ENCODE measurements at places on chromosomes 13 and 19.

DNA sequence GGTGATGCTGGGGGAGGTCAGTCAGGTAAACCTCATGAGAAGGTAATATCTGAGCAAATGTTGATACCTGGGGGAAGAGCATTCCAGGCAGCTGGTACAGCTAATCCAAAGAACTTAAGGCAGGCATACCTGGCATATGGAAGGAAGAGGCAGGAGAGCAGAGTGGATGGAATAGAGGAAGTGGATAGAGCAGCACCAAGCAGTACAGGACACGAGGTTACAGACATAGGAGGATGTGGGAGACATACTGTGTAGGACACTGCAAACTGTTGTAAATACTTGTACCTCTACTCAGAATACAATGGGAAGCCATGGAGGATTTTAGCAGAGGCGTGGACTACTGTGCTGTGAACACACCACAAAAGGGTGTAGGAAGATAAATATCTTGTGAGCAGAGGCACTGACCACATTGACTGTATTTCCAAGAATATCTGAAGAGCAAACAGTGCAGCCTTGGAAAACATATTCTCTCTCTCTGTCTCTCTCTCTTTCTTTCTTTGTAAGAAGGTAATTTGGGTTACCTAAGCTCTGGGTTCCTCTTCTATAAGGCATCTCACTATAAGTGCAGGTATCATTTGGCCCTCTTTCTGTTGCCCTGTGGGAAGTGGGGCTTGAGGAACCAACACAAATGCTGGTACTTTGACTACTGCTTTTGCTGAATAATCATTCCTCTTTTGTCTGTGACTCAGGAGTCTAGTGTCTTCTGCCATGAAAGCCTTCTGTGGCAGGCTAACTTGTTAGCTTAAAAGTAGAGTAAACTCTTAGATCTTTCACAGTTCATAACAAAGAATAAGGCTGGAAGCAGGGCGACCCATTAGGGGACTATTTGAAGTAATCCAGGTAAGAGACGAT is 238.0 kb downstream of the VWA8 start:
- no peak for DNase-seq

DNA sequence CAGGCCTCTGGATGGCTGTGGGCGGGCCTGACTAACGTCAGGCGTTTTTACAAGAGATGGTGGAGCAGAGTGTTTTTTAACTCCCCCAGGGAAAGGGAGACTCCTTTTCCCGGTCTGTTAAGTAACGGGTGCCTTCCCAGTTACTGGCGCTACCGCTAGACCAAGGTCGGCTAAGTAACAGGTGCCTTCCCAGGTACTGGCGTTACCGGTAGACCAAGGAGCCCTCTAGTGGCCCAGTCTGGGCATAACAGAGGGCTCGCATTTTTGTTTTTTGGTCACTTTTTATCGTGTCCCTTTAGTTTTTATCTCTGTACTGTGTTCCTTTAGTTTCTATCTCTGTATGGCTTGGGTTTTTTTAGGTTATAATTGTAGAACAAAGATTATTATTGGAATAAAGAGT is 10.0 kb downstream of the ZNF383 start:
- peak; percentile 12 for DNase-seq

DNA sequence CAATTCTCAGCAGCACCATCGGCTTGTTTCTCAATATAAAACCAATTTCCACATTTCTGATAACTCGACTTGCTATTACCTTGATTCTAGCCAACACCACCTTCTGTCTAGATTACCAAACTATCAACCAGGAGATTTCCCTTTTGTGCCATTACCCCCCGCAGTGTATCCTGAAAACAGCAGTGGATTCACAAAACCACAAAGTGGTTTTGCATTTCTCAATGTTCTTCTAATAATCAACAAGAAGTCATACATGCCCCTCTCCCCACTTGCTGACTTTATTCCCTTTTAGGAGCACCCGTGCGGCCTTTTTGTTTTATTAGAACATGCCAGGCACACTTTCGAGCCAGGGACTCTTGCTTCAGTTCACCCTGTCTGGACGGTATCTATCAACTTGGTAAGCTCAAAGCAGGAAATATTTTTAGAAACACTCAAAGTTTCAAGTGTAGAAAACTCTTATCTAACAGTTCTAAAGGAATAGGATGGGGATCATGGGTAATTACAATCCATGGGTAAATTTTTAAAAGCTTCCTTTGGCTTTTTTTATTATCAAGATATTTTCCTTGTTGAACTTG is 967.4 kb downstream of the EFNB2 start:
- DNase-seq, result no peak

GRCh38 chr19:29495091-29495490 is 30.7 kb upstream of the VSTM2B start:
- DNase-seq, result no peak

DNA sequence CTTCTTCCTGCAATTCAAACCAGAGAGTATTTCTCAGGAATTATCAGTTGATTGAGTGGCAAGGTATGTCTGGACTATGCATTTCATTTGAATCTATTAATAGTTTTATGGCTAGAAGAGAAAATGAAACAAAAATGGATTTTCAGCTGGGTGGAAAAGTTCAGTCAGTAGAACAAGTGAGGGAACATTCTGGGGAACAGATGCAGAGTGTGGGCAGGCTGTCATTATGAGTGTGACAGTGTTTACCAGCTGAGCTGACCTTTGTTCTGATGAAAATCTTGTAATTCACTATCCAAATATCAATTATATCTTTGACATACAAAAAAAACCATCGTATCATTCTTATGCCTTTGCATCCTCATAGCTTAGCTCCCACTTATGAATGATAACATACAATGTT is 2.6 kb upstream of the CLC start:
- DNase-seq, result no peak

DNA sequence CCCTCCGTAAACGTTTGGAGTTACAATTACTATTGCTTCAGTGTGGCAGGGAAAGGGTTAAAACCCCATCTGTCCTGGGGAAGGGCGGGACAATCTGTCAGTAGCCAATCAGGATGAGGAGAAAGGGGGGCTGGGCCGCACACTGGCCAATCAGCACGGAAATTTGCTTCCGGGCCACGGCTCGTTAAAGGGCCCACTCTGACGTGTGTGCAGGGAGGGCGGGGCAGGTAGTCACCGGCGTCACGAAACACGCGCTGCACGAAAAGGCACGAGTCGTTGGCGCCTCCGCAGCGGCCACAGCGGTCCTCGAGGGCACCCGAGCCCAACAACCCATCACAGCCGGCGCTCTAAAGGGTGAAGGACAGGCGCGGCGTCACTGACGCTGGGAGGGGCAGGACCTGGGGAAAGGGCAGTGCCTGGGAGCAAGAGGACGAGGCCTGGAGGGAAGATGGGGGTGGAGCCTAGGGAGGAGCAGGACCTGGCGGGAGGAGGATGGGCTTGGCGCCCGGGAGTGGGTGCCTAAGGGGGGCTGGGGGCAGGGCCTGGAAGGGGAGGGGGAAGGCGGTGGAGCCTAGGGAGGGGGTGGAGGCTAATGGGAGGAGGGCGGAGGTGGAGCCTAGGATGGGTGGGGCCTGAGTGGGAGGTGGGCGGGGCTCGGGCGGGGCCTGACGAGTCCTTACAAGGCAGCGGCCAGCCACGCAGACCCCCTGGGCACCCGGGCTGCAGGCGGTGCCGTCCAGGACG is 4.9 kb downstream of the ADAMTSL5 start:
- DNase-seq, result peak; percentile 86

DNA sequence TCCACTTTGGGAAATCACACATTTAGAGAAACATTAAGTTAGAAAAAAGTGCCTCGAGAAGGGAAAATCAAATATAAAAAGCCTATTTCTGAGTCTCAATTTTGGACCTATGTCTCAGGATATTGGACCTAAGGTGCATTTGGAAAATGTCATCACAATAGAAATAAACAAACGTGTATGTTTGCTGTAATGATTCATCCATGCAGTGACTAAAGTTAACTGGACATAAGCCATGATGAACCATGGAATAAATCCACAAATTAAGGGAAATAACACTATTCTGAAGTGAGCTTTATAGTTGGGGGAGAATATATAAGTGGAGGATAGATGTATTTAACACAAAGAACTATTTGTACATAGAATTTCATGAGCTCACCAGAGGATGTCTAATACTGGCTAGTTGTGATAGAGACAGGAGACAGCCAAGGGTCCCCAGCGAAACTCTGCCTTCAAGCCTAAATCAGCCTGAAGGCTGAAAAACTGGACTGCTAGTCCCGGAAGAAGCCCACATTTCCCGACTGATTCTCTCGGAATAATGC is 963.3 kb upstream of the SPRY2 start:
- no peak for DNase-seq

DNA sequence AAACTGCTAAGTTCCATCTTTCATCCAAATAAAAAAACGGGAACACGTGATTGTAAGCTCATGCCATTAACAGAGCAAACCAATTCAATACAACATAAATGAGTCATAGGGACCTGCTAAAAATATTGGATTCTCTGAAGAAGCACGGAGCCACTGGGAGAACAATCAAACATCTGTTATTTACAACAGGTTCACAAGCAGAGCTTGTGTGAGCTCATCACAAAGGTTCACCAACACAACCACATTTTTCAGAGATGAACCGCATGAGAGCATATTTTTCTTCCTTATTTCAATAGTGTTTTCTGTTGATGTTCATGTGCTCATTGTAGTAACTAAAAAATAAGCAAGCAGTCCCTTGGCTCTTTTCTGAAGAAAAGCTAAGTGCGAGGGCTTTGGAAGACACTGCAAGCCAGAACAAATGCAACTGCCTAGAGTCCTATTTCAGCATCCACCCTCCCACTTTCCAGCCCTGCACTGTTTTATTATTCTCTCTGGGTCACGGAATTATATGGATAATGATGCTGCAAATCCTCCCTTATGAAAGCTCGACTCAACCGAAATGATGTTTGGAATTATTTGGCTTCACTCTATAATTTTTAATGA is 545.8 kb downstream of the LIG4 start:
- no peak for DNase-seq

DNA sequence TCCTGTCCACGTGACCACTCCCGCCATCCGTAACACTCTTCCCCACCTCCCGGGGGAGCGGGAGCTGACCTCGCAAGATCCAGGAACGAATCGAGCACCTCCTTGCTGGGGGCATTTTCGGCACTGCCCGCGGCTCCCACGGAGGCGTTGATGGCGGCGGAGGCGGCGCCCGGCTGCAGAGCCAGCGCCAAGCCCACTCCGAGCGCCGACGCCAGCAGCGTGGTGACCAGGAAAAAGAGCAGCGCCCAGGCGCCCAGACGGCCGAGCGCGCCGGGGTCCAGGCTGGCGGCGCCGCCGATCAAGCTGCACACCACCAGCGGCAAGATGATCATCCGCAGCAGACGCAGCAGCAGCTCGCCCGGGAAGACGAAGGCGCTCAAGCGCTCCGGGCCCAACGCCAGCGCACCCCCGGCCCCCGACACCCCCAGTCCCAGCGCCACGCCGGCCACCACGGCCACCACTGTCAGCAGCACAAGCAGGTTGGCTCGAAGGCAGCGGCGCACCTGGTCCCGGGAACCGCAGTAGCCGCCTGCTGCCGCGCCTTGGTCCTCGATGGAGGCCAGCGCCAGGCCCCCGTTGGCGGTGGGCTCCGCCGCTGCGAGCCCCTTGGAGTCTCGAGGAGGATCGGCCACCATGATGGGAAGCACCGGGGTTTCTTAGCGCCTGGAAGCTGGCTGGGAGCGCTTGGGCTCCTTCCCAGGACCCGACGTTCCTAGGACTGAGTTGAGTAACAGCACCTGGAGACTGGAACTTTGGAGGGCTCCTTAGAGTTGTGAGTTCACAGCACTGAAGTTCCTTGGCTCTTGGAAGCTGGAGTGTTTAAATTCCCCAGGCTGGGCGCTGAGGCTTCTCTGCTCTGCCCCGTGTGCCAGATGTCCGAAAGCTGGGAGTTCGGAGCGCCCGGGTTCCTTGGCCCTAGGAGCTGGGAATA is 798 bp downstream of the SLC1A5 start:
- DNase-seq, result peak; percentile 40

- DNase-seq, result no peak
Measured at GRCh38 chr13:47796816-47797215, 204.3 kb downstream of the SUCLA2 start.

DNA sequence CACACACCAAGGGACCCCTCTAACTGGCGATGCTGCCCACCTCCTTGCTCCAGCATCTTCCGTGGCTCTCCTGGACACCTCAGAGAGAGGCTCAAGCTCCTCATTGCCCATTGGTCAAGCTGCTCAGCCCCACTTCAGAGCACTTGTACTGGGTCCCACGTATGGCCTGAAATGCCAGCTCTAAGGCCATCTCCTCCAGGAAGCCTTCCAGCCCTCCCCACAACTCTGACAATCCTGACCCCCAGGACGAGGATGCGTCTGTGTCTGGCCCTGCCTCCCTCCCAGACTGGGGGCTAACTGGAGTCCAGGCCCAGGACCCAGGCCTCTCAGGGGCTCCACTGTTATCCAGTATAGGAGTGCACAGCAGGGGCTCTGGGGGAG is 7.9 kb upstream of the HOMER3 start:
- no peak for DNase-seq

DNA sequence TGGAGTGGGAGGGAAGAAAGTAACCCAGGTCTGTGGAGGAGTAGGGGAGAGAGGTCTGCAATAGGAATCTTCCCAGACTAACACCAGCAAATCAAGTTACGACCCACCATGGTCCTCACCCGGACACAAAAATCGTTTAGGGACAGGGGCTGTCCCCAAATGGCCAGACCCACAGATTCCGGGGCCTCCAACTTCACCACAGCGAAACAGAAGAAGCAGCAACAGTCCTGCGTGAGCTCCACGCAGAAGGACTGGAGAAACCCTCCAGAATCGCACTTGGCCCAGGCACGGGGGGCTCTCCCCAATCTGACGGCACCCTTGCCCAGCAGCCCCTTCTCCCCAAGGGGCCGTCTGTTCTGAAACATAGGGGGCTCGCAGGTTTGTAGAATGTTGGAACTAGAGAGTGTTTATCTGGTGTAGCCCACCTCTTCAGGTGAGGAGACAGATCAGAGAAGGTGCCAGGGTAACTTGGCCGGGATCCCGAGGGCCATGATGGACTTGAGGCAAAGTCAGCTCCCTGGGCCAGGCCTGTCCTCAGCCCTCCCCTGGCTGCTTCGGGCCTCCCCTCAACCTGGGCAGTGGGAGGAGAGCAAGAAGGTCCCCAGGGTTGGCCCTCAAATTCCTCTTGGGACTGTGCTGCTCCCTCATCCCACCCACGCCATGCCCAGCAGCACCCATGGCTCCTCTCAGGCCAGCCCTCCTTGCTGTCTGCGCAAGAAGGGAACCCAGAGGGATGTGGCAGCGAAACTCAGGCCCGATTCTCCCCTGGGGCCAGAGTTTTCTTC is 82.5 kb upstream of the GPR183 start:
- DNase-seq, result no peak

DNA sequence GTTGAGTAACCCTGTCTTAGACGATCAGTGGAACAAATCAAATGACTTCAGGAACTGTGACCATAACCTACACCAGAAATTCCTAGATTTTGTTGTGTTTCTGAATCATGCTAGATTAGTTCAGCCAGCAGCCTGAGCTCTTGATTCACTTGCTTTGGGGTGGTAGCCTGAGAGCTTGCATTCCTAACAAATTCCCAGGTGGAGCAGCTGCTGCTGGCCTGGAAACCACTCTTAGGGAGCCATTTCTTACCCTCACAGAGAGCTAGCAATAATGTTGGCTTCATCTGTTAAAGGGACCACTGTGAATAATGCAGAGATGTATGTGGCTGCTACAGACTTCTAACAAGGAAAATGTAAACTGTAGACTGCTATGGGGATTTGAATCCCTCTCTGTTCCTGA is 388.1 kb upstream of the PRR20A start:
- no peak for DNase-seq
